ENCODE measurements at places on chromosomes 1 and 21.

- DNase-seq, result no peak
Observed at GRCh38 chr21:38777531-38777930, 28.2 kb upstream of the ETS2 start.

- DNase-seq, result peak; percentile 100
Observed at GRCh38 chr1:151346769-151347522, at the start of gene RFX5. RFX5 (minus strand) TSS chr1:151347252; CDS start chr1:151346320, 932 bp downstream.

DNA sequence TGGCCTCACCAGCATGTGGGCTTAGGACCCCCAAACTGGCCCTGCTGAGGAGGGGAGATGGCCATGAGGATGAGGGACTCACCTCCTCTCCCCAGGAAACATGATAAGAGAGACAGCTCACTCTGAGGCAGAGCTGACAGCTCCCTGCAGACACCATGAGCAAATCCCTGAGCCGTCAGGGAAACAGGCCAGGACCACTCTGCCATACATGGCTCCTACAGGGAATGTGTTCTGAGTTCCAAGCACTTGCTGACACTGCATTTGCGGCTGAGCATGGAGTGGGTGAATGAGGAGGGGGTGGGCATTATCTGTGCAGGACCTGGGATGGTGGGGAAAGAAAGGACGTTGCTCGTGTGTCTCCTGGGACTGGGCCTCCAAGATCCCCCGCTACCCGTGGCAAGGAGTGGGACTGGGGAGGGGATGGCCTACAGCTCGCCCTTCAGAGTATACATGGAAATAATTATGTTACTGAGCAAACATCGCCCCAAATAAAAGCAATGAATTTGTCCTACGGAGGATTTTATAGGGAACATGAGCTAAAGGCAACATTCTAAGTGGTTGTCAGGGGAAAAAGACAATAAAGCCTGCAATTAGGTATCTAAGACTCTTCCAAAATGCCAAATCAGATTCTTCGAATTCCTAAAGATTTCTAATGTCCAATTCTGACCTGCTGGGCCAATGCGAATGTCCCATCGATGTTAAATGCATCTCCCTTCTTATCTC, 355.9 kb upstream of the AJAP1 start:
- DNase-seq, result no peak

DNA sequence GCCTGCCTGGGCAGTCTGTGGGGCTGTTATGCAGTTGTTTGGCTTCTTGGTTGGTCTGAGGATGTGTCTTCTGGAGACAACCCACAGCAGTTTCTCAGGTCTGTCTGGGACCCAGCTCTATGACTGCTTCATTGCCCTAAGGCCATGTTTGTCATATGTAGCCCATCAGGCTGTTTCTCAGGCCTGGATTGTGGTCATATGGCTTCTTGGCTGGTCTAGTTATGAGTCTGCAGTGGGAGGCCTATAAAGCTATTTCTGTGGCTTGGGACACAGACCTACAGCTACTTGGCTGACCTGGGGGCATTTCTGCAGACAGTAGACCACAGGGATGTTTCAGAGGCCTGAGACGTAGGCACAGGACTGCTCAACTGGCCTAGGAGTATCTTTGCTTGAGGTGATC, 41.5 kb downstream of the CHIA start:
- DNase-seq, result no peak

- no peak for DNase-seq
Observed at GRCh38 chr21:32256873-32257620, 21.8 kb downstream of the MIS18A start.

- DNase-seq, result no peak
Observed at GRCh38 chr1:157167437-157167836, 29.2 kb upstream of the ETV3 start.

DNA sequence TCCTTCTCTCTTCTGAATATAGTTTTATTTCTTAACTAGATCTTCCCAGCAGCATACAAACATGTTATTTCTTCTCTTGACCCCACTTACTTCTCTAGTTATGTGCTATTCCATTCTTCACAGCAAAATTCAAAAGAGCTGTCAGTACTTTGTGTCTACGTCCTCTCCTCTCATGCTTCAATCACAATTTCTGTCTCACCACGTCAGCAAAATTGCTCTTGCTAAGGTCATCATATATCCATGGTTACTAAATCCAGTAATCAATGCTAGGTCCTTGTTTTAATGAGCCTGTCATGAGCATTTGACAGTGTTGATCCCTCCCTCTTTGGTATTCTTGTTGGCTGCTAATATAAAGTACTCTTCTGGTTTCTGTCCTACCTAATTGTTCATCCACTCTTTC, 214.2 kb downstream of the DENND1B start:
- no peak for DNase-seq

DNA sequence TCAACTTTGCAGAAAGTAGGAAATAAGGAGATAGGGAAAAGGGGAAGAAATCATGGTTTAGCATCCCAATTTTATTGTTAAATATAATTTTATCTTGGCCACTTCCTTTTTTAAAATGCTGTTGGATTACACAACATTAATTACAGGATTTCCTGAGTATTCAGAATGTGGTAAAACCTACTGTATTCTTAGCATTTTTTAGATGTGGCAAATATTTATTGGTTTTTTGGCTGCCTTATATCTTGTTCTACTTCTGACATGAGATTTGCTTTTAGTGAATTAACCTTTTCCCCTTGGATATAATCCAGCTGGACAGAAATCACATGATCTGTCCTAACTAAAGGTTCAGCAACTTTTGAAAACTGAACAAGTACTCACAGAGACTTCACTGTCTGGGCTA, 104.9 kb downstream of the PTGS2 start:
- DNase-seq, result no peak

DNA sequence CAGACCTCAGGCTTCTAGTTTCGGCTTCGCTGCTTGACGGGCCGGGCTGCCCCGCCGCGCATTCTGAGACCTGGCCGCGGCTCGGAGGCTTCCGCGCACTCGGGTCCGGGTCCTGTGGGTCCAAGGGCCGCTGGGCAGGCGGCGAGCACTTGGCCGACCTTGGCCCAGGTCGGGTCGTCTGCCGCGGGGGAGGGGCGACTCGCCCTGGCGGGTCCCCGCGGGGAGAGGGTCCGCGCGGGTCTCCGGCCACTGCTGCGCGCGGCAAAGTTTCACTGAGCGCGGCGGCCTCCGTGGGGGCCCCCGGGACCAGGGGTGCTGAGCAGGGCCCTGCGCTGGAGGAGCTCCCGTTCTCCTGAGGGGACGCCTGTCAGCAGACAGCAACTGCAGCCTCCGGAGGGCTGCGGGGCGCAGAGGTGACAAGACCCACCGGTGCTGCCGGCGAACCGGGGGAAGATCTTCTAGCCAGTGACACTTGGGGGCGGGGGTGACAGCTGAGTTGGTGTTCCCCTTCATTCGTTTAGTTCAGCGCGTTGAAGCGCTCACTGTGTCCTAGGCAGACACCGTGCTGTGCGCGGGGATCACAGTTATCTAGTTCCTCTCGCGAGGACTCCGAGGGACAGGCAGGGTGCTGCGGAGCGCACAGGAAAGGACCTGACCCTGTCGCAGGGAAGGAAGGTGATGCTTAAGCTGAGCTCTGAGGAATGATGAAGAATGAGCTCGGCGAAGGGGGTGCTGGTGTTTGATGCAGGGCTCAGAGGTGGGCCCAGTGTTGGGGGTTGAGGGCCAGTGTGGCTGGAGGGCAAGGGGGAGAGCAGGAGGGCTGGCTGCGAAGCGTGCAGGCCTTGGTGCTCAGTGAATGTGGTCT, 725 bp downstream of the MTFR1L start:
- peak; percentile 87 for DNase-seq

DNA sequence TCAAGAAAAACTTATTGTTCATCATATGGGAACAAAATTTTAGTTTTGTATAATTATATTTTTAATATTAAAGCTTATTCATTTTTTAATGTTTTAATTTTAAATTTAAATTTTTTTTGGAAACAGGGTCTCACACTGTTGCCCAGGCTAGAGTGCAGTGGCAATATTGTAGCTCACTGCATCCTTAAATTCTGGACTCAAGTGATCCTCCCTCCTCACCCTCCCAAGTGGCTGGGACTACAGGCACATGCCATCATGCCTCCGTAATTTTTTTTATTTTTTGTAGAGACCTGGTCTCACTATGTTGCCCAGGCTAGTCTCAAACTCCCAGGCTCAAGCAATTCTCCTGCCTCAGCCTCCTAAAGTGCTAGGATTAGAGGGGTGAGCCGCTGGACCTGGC, 20.2 kb upstream of the FAM76A start:
- no peak for DNase-seq
